Breast epithelium (tissue), 4 donors: ENCODE measurements at places on chromosomes 3 and 15. TPM values are rescaled to one million over a fixed set of nuclear protein-coding genes. Genes with fewer than 3 reads are reported as not detected.

PLA2G4F gene
- total RNA-seq, result 2.0 TPM

- no peak for DNase-seq
Observed at GRCh38 chr3:134640872-134641470, 9.9 kb downstream of the KY start.

GRCh38 chr15:28080386-28080785 lies 18.7 kb downstream of the OCA2 start:
- no peak for DNase-seq

- no peak for DNase-seq
Observed at GRCh38 chr3:194110483-194110882, 25.5 kb upstream of the HES1 start.
